Stimulated activated CD8-positive, alpha-beta memory T cell treated with anti-CD3 and anti-CD28 coated beads, Interleukin-4, amount 100 ng/mL, for 1 hour (primary cell): ENCODE measurements at places on chromosomes 11 and 22.

- no peak for DNase-seq
These were observed 12.6 kb downstream of the LMO1 start for GRCh38 chr11:8250981-8251615.

GRCh38 chr11:68974421-68975194, 6.2 kb downstream of the MRGPRD start:
- DNase-seq: no peak

- DNase-seq: no peak
These were observed 12.0 kb downstream of the UPK3A start for GRCh38 chr22:45296628-45297297.

GRCh38 chr11:123217897-123218296, 22.8 kb upstream of the CLMP start:
- DNase-seq: no peak

- DNase-seq: no peak
These were observed 539.7 kb downstream of the NTM start for GRCh38 chr11:131910178-131910522.

GRCh38 chr11:78265326-78265725, 76.6 kb downstream of the USP35 start:
- DNase-seq: no peak
